ENCODE measurements at places on chromosomes 3 and 15.
A peak's percentile ranks its signal among the peaks of the same experiment; 100 is the strongest.

GRCh38 chr15:86557018-86557550 is 477.4 kb downstream of the AGBL1 start:
- DNase-seq: no peak

- no peak for DNase-seq
Observed at GRCh38 chr3:3334491-3334890, 155.0 kb upstream of the CRBN start.

DNA sequence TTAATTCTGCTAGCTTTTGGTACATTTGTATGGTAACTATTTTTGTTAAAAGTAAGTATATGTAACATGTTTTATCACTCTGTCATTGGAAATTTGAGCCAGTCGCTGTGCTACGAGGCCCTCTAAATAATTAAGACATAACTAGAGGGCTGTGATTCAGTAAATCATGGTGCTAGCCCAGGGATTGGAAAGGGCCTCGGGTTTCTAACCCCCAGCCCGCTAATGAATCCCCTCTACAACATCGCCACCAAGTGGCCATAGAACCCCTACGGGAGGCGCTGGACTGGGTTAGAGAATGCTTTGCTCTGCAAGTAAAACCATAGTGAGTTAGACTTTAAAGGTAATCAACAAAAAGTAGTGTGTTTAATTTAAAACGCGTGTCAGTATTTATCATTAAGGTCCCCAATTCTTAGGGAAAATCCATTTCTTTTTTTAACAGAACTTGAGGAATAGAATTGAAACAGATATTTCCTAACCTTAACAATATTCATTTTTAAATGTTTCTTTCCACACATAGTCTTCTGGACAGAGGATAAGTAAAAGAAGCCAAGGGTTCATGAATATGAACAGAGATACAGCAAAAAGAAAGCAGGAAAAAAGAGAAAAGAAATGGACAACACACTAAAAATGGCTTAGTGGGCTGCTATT is 744.7 kb downstream of the EPHA3 start:
- no peak for DNase-seq

DNA sequence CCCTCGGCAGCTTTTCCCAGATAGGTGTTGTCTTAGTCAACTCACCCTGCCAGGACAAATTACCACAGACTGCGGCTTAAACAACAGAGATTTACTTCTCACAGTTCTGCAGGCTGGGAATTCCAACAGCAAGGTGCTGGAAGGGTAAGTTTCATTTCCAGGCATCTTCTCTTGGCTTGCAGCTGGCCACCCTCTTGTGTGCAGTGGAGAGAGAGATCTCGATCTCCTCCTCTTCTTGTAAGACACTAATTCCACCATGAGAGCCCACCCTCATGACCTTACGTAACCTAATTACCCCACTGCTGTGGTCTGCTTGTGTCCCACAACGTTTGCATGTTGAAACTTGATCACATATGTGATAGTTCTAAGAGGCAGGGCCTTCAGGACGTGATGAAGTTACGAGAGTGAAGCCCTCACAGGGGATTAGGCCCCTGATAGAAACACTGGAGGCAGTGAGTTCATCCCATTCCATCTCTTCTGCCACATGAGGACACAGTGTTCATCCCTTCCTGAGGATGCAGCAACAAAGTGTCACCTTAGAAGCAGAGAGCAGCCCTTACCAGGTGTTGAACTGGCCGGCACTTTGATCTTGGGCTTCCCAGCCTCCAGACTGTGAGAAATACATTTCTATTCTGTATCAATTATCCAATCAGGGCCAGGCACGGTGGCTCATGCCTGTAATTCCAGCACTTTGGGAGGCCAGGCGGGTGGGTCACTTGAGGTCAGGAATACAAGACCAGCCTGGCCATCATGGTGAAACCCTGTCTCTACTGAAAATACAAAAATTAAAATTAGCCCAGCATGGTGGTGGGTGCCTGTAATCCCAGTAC is 247.7 kb downstream of the PLCL2 start:
- DNase-seq: no peak

- DNase-seq: no peak
Observed at GRCh38 chr3:178480274-178480673, 56.0 kb upstream of the KCNMB2 start.

GRCh38 chr3:138011722-138012121 is 1.8 kb downstream of the CLDN18 start:
- no peak for DNase-seq

- DNase-seq: peak; percentile 30
Observed at GRCh38 chr15:68924866-68925560, 5.3 kb upstream of the SPESP1 start.

DNA sequence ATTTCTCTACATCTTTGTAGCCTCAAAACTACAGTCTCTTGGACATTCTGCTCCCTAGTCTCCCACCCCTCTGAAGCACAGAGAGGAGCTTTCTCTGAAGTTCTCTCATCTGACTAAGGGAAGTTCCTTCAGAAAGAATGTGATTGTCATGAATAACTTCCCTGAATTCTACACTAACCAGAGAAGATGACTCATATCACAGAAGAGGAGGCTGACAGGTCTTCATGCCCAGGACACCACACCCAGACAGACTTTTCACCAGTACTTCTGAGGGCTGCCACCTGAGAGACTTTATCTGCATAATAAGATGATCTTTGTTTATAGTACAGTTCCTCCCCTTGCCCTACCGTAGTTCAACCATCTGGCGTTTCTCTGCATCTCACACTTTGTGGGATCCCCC is 52.8 kb downstream of the CDIN1 start:
- no peak for DNase-seq

GRCh38 chr3:46900007-46900292 is 22.4 kb downstream of the PTH1R start:
- no peak for DNase-seq

DNA sequence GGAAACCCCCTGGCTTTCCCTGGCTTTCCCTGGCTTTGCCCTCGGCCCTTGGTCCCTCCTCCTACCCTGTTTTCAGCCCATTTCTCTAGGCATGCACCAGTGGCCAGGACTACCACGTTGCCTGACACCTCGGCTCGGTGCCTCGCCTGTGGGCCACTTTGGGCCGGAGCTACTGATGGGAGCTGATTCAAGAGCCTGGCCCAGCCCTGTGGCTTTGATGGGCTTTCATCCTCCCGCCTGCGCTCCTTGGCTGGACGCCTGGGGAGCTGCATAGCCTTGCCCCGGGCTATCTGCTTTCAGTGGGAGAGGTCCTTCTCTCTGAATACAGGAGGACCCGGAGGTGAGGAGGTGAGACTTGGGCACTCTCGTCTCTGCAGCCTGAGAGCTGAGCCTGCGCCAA is 192.7 kb upstream of the HES1 start:
- DNase-seq: no peak

GRCh38 chr15:78307976-78308375 is 8.6 kb upstream of the SKIC8 start:
- no peak for DNase-seq

DNA sequence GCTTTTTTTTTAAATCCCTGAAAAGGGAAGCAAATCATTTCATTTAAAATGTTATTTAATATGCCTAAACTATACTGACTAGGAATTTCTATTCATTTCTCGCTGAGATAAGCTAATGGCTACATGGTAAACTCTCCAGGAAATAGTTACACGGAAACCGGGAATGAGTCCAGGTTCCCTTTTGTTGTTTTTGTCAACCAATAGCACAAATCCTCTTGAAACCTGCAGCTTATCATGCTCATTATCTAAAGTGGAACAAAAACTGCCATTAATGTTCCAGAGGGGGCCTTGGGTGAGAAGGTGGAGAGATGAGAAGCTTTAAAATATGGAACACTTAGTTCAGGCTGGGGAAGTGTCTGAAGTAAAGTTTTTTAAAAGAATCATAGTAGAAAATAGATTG is 113.5 kb upstream of the ALCAM start:
- no peak for DNase-seq

DNA sequence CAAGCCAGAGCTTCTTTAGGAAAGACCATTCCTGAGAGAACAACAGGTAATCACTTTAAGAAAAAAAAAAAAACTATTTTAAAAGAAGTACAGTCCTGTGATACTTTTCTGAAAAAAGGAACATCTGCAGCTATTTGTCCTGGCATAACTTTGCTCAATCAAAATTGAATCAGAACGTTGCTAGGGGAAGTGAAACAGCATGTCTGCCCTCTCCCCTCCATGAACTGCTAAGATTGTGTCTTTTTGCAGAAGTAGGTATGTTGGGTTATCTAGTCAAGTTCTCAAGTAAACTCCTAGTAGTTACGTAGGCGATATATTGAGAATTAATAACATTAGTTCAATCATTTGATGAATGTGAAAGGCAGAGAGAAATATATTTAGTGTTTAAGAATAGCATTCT is 1013.3 kb downstream of the TUSC7 start:
- DNase-seq: no peak

GRCh38 chr3:9409981-9410854 is 12.8 kb downstream of the SETD5 start:
- no peak for DNase-seq

DNA sequence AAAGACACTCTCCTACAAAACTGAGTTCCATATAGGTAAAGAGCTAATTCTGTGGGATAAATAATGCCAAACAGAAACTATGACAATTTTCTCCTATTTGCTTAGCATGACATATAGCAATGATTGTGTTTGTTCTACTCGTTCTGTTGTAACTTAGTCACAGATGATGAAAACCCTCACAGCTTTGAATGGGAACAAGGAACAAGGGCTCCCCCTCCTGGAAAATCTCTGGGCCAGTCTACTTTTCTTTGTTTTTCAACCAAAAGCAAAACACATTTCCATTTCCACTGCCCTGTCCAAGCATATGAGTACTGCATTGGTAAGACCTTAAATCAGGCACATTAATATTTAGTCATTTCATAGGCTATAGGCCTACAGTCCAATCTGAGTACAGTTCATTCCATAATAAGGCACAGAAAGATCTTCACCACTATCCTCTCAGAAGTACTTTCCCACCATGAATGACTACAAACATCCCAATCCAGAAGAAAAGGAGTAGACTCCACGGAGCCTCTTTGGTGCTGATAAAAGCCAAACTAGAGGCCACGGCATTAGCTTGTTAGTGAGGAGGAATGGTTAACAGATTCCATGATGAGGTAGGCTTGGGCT is 67.1 kb downstream of the ATP8B4 start:
- peak; percentile 79 for DNase-seq

DNA sequence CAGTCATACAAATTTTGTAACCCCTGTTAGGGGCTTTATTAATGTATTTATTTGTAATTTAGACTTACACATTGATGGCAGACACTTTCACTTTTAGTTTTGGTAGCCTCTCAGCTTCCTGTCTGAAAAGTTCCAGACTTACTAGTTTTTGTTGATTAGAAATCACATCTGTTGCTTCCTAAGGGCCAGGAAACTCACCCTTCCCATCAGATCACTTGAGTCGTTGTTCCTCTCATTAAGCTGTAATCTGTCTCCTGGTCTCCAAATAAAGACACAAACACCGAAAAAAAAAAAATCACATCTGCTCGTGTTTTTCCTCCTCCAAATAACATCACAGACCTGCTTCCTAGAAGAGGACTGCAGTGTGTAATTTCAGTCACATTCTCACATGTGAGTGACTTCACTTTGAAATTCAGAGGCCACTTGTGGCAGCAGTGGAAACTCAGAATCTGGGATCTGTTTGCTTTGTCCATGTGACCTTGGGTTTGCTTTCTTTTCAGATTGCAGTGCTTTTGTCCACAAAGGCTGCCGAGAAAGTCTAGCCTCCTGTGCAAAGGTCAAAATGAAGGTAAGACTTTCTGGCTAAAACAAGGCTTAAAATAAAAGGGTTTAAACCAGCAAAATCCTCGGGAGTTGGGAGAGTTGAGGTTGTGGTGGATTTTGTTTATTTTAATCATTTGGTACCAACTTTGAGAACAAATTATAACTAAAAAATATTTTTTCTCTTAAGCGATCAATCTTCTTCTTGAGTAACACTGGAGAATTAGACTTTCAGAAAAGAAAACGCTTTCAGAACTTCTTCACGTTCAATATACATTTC is 87.0 kb downstream of the KLHL25 start:
- DNase-seq: no peak

DNA sequence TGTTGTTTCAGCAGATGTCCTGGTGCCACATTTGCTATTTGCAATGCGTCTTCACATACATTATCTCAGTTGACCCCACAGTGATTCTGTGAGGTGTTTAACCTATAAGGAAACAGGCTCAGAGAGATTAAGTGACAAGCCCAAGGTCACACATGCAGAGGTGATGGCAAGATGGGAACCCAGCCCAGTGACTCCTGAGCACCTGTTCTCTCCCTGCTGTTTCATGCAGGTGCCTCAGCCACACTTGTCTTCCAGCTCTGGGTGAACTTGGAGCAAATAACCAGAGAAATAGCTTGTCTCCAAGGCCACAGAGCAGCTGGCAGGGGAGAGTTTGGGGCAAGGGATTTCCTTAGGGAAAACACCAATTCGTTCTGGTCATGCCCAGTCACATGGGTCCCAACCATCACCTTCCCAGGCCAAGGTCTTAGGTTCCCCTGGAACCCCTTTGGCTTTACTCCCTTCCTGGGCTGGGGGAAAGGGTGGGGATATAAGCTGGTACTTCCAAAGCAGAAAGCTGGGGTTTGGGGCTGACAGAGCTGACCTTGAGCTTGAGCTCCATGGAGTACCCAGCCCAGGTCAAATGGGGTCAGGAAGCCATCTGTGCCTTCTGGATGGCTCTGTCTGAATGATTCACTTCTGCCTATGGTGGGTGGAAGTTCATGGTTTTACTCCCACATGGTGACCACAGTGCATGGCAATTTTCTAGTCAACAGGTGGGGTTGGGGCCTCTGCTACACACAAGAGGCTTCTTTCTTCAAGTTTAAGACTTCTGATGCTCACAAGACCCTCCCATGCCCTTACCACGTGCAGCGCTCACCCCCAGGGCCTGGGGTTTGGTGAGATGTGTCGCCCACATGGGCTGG is 22.4 kb downstream of the LIPC start:
- DNase-seq: no peak

GRCh38 chr3:170536712-170537111 is 49.2 kb downstream of the SLC7A14 start:
- no peak for DNase-seq

- DNase-seq: no peak
Observed at GRCh38 chr15:90465930-90466567, 63.7 kb upstream of the CRTC3 start.

DNA sequence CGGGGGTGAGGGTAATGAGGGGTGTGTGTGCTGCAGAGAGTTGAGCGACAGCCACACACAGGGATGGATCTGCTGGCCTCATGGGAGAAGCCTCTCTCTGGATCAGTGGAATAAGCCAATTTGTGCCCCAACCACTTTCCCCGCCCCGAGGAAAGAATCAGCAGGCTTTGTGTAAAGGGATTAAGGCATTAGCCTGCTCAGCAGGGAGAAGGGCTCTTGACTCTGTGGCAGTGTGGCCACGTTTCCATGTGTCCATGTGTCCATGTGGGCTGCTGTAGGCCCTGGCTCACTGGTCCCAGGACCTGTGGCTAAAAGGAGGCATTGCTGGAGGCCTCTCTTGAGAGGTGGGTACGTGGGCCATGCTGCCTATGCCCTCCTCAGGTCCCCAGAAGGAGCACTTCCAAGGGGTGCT is 104.7 kb downstream of the HMG20A start:
- no peak for DNase-seq

DNA sequence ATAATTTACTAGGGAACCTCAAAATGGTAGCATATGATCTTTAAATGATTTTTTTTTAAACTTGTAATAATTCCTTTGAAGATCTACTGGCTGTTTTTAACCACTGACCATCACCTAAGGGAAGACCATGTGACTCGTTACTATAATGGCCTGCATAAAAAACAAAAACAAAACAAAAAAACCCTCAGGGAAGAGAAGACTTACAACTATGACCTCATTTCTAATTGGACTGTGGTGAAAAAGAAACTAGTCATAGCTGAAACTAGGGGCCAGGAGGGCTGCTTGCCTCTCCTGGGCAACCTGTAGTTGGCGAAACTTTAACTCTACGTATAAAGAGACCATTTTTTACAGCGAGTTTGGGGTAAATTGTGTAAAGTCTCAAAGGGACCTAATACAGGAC is 23.0 kb downstream of the PAQR9 start:
- DNase-seq: no peak

- DNase-seq: no peak
Observed at GRCh38 chr15:44596511-44597010, 59.6 kb downstream of the EIF3J start.

Data from Panc1 (cell line).